Nasal cavity respiratory epithelium epithelial cell of viscerocranial mucosa (primary cell): ENCODE measurements at places on chromosomes 3 and 15. TPM values are rescaled to one million over a fixed set of nuclear protein-coding genes. Genes with fewer than 3 reads are reported as not detected.

The STAB1 gene
- total RNA-seq, result under 0.01 and 0.07 TPM in 2 replicates

The FANCD2OS gene
- not detected in 2 replicates for total RNA-seq

The TMC3 gene
- not detected in 2 replicates for total RNA-seq

The SERPINI2 gene
- total RNA-seq, result not detected in 2 replicates

The ATP13A4 gene
- 1.7 and 6.2 TPM in 2 replicates for total RNA-seq

The HIGD2B gene
- not detected in 2 replicates for total RNA-seq

The POPDC2 gene
- 0.28 and 0.34 TPM in 2 replicates for total RNA-seq

The SPINK8 gene
- total RNA-seq, result not detected in 2 replicates

The THAP10 gene
- total RNA-seq, result 2.4 and 3.3 TPM in 2 replicates

The HCLS1 gene
- total RNA-seq, result 3.8 and 29.3 TPM in 2 replicates

The SERINC4 gene
- total RNA-seq, result 0.07 TPM in 1 of 2 replicates, not detected in the other

The TMEM108 gene
- total RNA-seq, result not detected in 2 replicates

The GRIP2 gene
- under 0.01 and 0.07 TPM in 2 replicates for total RNA-seq

The MKRN2OS gene
- total RNA-seq, result 1.6 and 3.1 TPM in 2 replicates

The GUCA1C gene
- total RNA-seq, result not detected in 2 replicates

The LRTM1 gene
- total RNA-seq, result not detected in 2 replicates

The TMEM212 gene
- not detected in 2 replicates for total RNA-seq

The ISL2 gene
- total RNA-seq, result 0.14 and 0.68 TPM in 2 replicates

The CGGBP1 gene
- 39.6 and 60.2 TPM in 2 replicates for total RNA-seq

The EPHB1 gene
- under 0.01 and 0.07 TPM in 2 replicates for total RNA-seq

The CCR4 gene
- total RNA-seq, result not detected in 2 replicates

The TYRO3 gene
- 4.1 and 9.3 TPM in 2 replicates for total RNA-seq

The OR5AC2 gene
- total RNA-seq, result not detected in 2 replicates

The SCG5 gene
- 2.1 and 3.1 TPM in 2 replicates for total RNA-seq

The SYNPR gene
- not detected in 2 replicates for total RNA-seq

The FBXO40 gene
- total RNA-seq, result not detected in 2 replicates

The CLDN16 gene
- 1.0 and 3.4 TPM in 2 replicates for total RNA-seq

The SLC24A5 gene
- total RNA-seq, result not detected in 2 replicates

The PLA2G4E gene
- 0.14 and 2.4 TPM in 2 replicates for total RNA-seq

The PLSCR4 gene
- under 0.01 and 1.9 TPM in 2 replicates for total RNA-seq

The LIPH gene
- 2.4 and 4.7 TPM in 2 replicates for total RNA-seq

The SUSD5 gene
- 0.28 TPM in 1 of 2 replicates, not detected in the other for total RNA-seq

The CPLX3 gene
- total RNA-seq, result not detected in 2 replicates

The CTDSPL2 gene
- 60.1 and 69.3 TPM in 2 replicates for total RNA-seq

The FAM107A gene
- total RNA-seq, result not detected in 2 replicates

The ALDH1A2 gene
- total RNA-seq, result 0.68 and 0.85 TPM in 2 replicates

The EPHB3 gene
- 11.3 and 38.6 TPM in 2 replicates for total RNA-seq

The IL16 gene
- under 0.01 and 0.07 TPM in 2 replicates for total RNA-seq

The CTXND1 gene
- total RNA-seq, result not detected in 2 replicates

The CCR1 gene
- not detected in 2 replicates for total RNA-seq

The FRMD5 gene
- total RNA-seq, result 2.7 and 2.8 TPM in 2 replicates

The KCNMB2 gene
- not detected in 2 replicates for total RNA-seq
